ENCODE measurements at places on chromosomes 7 and 10.

GRCh38 chr10:68086011-68086410, 10.9 kb upstream of the HERC4 start:
- no peak for DNase-seq

DNA sequence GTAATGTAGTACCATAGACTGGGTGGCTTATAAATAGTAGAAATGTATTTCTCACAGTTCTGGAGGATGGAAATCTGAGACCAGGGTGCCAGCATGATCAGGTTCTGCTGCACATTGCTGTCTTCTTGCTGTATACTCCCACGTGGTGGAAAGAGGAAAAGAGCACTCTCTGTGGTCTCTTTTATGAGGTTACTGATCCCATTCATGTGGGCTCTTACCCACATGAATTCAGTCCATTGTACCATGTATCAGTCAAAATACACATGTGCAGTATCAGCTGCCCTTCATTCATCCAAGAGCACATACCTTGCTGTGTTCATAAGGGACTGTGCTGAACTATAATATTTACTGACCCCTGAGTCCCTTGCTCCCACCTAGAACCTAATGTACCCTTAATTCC, 17.1 kb downstream of the PNLIPRP2 start:
- DNase-seq, result no peak

DNA sequence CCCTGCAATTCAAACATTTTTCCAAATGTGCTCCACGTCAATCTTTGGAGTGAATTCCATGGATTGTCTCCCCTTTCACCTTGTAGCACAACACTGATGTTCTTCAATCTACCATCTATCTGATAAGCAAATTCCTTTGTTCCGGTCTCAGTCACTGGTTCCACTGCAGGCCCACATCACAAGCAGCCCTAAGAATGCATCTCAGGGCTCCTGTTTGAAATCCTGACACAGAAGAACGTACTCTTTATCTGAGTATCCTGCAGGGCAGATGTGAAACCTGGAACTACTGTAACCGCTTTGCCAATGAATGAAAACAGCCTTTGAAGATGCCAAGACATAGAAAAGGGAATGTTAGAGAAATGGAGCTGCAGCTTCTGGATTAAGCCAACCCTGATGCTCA, 62.9 kb upstream of the FAM133B start:
- no peak for DNase-seq

- no peak for DNase-seq
These were observed 876 bp downstream of the DNAH11 start for GRCh38 chr7:21543528-21544302.

- DNase-seq, result no peak
These were observed 46.1 kb downstream of the PROSER2 start for GRCh38 chr10:11869219-11869618.

- no peak for DNase-seq
These were observed 117.8 kb downstream of the GRK5 start for GRCh38 chr10:119325131-119325530.

DNA sequence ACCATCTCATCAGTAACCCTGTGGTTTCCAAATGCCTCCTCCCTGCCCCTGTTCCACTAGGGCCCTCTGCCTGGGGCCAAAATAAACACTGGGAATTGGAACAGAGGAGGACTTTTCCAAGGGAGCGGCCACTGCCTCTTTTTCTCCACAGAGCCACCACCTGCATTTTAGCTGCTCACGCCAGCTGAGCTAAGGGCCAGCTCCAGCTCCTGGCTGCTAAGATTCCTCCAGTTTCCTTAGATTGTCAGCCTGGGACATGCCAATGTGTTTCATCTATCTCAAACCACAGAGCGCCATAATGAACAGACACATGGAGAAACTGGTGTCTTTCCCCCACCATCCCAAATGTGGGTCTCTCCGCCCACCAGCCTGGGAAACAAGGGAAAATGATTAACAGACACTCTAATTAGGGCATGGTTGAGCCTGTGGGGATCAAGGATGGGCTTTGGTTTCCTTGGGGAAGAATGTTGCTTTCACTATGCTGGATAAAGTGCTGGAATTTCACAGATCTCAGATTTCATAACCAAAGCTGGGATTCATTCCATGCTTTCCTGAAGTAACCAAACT, 52.2 kb downstream of the ASB13 start:
- no peak for DNase-seq

- DNase-seq, result no peak
These were observed 191.5 kb downstream of the MGMT start for GRCh38 chr10:129658376-129659072.

DNA sequence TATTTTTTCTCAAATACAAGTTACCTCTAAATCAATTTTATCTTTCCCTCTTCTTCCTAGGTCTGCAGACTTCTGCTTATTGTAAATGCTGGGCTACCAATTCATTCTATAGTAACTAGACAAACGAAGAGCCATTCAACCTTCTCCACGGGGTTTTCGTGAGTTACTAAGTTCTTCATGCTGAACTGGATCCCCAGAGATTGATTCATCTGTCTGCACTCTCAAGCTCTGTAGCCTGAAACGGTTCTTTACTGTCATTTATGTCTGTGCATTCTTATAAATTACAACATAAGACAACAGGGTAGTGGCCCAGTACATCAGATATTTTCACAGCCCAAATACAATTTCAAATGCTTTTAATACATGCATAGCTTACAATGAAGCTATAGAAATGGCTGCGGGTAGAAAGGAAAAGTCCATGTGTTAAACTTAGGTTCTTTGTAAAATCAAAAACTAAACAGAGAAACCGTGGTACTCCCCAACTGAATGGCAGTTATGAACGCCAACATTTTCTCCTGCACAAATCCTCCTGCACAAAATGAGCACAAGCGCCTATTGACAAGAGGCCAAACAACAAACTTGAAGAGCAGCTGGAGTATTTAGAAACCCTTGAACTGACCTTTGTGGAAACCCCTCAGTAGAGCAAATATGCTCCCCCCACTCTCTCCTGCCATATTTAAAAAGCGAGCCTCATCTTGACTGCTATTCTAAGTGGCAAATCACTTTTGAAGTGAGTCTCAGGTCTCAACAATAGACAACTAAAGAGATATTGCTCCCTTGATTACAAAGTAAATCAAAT, 20.7 kb downstream of the LAMB1 start:
- DNase-seq, result no peak

DNA sequence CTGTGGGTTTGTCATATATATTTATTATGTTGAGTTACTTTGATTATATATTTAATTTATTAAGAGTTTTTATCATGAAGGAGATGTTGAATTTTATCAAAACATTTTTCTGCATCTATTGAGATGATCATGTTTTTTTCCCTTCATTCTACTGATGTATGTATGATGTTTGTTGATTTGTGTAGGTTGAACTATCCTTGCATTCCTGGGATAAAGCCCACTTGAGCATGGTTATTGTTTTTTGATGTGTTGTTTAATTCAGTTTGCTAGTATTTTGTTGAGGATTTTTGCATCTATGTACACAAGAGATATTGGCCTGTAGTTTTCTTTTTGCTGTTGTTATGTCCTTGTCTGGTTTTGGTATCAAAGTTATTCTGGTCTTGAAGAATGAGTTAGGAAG, 31.1 kb downstream of the SCART1 start:
- DNase-seq, result no peak

DNA sequence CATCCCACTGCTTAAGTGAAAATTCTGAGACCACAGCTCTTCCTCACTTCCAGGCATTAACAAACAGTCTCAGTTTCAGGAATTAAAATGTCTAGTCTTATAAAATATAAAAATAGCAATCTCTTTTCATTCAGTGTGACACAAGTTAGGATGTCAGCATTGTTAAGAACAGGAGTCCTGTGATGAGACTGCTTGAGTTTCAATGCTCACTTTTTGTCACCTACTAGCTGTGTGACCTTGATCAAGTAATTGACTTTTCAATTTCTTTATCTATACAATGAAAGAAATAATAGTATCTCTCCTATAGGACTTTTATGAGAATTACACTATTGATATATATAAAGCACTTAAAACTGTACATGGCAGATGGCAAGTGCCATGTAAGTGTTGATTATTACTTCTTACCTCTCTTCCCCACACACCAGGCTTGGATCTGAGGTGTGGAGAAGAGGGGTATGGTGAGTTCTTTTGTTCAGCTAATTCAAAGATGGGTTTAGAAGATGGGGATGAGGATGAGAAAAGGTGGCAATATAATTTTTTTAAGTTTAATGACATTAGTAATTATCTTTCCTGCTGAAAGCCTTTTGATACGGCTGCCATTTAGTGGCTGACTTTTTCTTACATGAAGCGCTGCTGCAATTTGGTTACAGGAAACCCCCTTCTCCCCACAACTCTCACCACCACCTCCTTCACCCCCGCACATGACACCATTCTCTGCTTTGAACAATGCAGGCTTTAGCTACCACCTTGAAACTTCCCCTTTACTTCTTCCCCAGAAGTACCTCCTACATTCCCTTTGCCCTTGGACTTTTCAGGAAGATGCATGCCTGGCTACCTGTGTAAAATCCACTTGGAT, 20.8 kb upstream of the HYAL4 start:
- DNase-seq, result no peak

- DNase-seq, result no peak
These were observed 44.8 kb downstream of the PDIA4 start for GRCh38 chr7:148983200-148984146.

- DNase-seq, result no peak
These were observed 13.5 kb upstream of the MSRB2 start for GRCh38 chr10:23081891-23082290.

DNA sequence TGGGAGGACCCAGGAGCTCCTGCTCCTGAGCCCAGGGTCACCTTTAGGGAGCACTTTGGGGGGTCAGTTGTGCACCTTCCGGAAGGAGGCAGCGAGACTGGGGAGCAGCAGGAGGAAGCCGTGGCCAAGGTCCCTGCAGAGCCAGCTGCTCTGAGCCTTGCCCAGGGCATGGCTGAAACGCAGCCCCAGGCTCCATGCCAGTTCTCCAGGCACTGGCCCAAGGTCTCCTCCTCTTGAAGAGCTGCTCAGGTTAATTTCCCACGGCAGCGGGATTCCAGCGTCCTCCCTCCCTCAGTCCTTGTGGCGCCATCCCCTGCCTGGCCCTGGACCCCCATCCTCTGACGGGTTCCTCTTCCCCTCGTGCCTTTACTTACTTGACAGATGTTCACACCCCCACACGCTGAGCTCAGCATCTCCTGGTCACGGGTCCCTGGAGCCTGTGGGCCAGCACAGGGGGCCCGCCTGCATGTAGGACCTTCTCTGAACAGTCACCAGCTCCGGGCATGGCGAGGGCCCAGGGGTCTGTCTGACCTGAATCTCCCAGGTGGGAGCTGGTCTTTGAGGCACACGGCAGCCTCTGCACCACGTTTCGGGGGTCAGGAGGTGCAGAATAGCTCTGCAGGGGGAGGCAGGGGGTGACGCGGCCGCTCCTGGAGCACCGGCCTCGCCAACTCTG, 16.7 kb upstream of the CFAP46 start:
- DNase-seq, result no peak

DNA sequence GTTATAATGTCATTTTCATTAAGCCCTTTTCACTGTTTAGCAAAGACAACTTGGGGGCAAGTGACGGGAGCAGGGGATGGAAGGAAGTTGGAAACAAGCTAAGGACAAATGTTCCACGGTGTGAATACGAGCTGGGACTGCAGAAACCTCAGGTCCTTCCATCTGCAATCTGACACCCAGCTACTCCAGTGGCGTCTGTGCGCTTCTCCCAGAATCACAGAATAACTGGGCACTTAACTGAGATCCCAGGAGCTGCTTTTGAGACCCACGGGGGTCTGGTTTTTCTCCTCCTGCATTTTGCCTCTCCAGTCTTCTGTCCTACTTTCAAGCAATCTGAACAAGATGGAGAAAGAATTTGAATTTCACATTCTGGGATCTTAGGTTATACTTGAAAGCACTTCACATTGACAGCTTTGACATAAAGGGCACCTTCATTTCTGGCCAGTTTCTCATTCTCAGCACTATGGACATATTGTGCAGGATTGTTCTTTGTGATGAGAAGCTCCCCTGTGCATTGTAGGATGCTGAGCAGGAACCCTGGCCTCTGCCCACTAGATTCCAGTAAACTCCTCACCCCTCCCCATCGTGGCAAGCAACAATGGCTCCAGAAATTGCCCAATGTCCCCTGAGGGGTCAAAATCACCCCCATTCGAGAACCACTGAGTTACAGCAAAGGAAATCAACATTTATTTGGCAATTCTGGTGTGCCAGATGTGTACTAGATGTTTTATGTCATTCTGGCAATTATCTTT, 194.1 kb downstream of the CACNB2 start:
- DNase-seq, result no peak

DNA sequence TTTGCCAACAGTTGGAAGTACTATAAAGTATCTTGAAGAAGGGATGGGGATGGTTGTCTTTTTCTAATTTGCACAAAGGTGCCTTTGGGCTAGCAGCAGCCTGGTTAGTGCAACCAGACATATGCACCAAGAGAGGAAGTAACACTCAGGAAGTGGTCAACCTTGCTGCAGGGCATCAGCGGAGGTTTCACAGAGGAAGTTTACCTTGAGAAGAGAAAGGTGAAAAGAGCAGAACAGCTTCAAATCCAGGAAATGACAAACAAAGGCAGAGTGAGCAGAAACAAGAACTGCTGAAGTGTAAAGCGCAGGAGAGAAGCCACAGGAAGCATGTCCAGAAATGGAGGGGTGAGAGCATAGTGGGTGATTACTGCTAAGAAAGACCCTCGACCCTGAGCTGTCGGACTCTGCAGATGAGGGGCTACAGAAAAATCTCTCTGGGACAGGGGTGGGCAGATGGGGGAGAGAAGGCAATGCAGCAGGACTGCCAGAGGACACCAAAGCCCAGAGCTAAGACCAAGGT, 66.9 kb downstream of the STK17A start:
- no peak for DNase-seq

- no peak for DNase-seq
These were observed 195.9 kb downstream of the CFTR start for GRCh38 chr7:117675497-117676435.

DNA sequence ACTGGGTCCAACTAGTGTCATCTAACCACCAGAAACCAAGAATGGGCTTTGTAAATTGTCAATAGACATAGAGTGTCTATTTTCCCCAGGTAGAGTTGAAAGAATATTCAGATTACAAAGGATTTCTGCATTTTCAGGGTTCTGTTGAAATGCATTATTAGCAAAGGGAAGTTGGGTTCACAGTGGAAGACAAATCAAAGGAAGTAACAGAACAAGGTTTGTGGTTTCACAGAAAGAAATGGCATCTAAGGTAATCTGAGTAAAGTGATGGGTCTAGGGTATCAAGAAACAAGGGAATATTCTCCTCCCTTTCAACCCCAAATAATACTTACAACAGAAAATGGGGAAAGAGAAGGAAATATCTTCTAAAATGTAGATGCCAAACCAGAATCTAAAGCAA, 25.8 kb downstream of the CEP41 start:
- no peak for DNase-seq

DNA sequence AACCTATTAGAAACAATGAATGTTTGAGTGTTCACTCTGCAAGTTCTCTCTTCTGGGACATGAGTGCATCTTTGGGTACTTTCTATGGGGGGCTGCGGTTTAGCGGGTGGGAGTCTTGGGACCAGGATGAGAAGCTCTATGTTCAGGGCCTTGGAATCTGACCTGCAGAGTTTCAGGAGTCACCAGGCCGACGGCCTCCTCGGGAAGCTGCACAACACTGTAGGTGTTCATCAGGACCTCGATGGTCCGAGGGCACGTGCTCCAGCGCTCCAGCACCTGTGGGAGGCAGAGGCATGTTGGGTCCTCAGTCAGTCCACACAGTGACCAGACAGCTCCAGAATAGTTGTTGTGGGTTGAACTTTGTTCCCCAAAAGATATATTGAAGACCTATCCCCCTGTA, 8.9 kb upstream of the GBX1 start:
- no peak for DNase-seq

Measured in cortex of kidney (tissue), 1 donor.